ENCODE measurements at places on chromosomes 1 and 21. TPM values are rescaled to one million over a fixed set of nuclear protein-coding genes. Genes with fewer than 3 reads are reported as not detected.

GRCh38 chr1:20729155-20729931 is 3.2 kb downstream of the SH2D5 start:
- no peak for DNase-seq

DNA sequence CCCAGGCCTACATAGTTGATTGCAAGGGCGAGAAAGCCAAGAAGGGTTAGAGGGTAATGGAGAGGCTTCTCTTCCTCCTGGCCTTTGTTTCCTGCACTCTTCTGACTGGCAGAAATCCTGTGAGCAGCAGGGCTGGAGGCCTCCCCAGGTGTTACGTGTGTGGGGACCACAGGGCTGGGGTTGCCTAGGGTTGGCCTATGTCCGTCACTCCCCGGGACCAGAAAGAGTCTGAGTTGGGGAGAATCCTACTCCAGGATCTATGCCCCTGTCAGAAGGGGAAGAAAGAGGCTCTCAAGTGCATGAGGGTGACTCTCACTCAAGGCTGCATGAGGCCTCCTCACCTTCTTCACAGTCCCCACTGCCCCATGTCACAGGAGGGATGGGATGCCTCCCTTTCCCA is 38.5 kb downstream of the IGFN1 start:
- no peak for DNase-seq

- no peak for DNase-seq
These were observed 27.1 kb downstream of the ACOT11 start for GRCh38 chr1:54575161-54575560.

GRCh38 chr1:61980561-61980960 is 214.1 kb upstream of the L1TD1 start:
- no peak for DNase-seq

DNA sequence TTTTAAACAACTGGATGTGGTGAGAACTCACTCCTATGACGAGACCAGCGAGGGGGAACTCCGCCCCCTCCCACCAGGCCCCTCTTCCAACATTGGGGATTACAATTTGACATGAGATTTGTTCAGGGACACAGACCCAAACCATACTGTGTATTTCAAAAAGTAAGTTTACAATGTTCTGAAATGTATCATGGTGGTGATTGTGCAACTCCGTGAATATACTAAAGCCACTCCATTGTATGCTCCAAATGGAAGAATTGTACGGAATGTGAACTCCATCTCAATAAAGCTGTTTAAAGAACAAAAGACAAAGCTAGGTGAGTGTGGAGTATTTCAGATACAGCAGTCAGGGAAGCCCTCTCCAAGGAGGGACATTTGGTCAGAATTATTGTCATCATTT is 432.1 kb upstream of the VAMP3 start:
- DNase-seq = peak; percentile 22

DNA sequence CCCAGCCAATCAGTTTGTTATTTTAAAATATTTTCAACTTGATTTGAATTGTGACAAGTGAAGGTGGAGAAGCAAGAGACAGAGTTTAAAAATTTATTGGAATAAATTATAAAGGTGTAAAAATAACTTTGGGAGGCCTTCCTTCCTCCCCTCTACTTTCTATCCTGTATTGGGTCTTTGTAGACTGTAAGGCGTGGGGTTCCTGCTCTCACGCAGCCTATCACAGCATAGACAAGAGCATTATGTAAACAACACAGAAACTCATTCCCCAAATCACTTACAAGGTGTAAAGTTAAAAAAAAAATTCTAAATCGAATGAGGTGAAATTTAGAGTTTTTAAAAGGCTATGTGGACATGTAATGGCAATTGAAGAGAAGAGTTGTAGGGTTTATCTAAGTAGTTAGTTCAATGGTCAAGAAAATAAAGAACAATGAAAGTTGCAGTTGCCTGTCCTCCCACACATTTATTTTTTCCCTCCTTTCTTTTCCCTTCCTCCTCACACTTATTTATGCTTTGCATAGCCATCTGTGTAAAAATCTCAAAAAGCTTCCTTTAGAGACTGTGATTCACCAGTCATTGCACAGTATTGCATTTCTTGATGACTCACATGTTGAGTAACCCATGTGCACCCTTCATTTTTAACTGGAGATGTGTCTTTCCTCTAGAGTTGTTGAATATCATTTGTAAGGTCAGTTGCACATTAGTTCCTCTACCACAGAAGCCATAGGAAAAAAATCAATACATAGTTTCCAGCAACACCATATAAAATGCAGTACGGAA is 242.2 kb downstream of the PTPRC start:
- DNase-seq = peak; percentile 96

DNA sequence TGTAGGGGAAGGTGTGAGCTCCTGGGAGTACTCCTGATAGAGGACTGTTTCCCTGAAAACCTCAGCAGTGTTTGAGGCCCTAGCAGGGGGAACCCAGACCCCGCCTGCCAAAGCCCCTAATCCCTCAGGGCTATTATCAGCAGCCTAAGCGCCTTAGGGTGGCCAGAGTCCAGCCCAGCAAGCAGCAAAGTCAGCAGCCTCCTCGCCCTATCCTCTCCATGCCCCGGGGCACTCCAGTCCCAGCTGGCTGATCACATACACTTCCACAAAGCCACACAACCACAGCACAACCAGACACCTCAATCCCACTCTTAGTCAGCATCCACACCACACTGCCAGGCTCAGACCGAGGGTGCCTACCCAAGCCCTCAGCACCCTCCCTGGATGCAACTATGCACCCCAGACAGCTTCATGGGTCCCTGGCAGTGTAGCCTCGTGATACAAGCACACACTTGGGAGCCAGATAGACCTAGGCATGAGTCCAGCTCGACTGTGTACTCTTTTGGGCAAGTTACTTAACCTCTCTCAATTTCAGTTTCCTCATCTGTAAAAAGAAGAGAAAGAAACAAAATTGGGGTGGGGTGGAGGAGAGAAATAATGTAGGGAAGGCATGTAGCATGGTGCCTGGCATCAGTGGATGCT is 7.1 kb downstream of the IGSF9 start:
- no peak for DNase-seq

GJA4 gene
- total RNA-seq = not detected

CD34 gene
- total RNA-seq = 0.43 TPM

CFHR1 gene
- not detected for total RNA-seq

OLFML2B gene
- total RNA-seq = 5.2 TPM

All from fibroblast of villous mesenchyme (primary cell).